T follicular helper cell (primary cell): ENCODE measurements at places on chromosomes 5 and 9.

- DNase-seq = no peak
These were observed 672 bp upstream of the ITGA2 start for GRCh38 chr5:52988335-52989024.

DNA sequence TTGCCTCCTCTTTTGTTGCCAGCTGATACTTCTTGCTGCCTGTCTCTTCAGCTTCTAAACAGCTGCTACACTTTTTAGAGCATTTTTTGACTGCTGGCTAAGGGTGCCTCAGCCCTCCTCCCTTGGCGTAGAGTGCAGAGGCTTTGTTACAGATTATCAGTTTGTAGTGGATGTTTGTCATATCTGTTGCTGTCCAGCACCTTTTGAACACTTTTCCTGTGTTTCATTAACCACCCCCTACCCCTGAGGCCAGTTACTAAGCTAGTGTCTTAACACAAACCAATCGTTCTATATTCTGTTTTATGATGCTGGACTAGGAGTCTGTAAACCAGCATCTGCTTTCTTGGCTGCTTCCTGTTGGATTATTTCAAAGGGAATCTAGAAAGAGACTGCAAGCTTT lies 441.5 kb downstream of the DNAH5 start:
- no peak for DNase-seq

DNA sequence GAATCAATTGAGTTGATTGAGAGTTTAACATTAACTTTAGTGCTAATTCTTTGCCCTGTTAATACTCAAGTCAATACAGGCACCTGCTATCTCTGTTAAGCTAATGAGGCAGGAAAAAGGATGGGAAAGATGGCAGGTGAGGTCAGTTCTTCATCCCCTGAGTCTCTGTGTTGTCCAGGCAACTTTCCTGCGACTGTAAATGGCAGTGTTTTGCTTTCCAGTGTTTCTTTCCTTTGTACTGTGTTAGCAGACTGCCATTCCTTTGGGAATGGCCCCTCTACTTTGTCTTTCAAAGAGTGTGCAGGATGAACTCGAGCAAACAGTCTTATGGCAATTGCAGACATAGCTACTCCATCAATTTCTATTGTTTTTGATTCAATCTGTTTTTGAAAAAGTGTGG lies 202.2 kb upstream of the VLDLR start:
- no peak for DNase-seq

- no peak for DNase-seq
These were observed 59.3 kb downstream of the CAST start for GRCh38 chr5:96721351-96721977.

GRCh38 chr9:101840694-101841188 lies 102.3 kb upstream of the GRIN3A start:
- DNase-seq = no peak

DNA sequence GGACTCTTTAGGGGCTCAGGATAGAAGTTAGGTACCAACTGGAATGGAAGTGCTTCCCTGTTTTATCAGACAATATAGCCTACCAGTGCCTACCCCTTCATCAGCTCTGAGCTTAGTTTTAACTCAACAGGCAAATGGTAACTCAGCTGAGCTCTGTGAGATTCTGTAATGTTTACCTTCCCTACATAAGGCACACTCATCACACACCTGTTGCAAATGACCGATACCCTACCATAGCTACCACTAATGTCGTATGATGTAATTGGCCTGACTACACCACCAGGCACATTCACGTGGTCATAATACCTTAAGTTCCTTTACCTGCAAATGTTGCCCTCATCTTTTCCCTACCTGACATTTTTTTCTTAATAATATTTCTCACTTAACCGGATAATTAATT lies 254.8 kb downstream of the ADGRV1 start:
- DNase-seq = no peak

DNA sequence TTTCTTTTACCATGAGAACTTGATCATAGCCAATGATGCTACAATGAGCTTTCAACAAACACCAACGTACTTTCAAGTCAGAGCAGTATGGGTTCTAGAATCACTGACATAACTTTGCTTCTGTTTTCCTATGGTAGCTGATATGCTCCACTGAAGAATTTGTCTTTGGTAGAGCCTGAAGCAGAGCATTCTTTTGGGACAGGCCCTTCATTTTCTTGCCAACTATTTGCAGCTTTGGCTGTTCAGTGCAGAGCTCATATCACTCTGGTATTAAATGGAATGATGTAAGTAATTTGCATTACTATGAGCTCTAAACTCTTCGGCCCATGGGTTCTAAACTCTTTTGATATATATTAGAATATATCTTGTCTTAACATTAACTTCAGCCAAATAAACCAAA lies 51.8 kb upstream of the APC start:
- DNase-seq = no peak

- DNase-seq = no peak
These were observed 214.7 kb downstream of the IRX2 start for GRCh38 chr5:2536632-2537377.

GRCh38 chr5:99369797-99370593 lies 441.2 kb upstream of the CHD1 start:
- DNase-seq = no peak

DNA sequence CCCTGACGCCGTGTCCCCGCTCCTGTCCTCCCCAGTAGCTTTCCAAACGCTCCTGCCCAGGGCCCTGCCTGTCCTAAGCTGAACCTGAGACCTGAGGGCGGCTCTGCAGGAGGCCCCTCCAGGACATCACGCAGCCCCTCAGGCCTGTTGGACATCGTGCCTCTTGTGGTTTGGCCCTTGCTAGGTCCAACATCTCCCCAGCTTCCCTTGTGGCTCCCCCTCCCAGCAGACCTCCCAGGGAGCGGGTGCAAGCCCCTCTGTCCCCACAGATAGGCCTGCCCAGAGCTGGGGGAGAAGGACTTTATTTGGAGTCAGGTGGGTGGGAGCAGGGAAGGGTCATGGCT lies 4.1 kb downstream of the OBP2B start:
- no peak for DNase-seq

GRCh38 chr5:135306557-135306956 lies 92.5 kb downstream of the MACROH2A1 start:
- DNase-seq = no peak

- no peak for DNase-seq
These were observed 396.6 kb upstream of the ZNF608 start for GRCh38 chr5:125143011-125143410.

GRCh38 chr5:167661605-167662004 lies 629.8 kb upstream of the WWC1 start:
- no peak for DNase-seq

DNA sequence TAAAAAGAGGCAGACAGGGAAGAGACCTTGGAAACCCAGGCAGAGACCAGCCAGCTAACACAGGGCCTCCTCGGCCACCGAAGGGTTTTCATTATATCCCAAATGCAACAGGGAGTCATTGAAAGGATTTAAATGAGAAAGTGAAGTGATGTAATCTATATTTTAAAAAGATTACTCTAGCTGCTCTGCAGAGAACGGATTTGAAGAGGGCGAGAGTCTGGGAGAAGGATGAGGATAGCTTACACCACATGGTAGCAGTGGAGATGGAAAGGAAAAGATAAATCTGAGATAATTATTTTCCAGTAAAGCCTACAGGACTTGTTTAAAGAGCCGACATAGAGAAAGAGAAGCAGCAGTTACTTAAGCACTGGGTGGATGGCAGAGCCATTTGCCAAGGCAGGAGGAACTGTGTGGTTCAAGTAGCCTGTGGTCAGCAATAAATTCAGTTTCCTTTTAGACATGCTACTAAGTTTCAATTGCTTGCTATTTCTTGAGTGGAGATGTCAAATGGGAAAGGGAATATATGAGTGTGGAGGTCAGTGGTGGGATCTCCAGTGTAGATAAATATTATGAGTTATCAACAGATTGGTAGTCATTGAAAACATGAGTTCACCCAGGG lies 9.3 kb downstream of the FBN2 start:
- no peak for DNase-seq

DNA sequence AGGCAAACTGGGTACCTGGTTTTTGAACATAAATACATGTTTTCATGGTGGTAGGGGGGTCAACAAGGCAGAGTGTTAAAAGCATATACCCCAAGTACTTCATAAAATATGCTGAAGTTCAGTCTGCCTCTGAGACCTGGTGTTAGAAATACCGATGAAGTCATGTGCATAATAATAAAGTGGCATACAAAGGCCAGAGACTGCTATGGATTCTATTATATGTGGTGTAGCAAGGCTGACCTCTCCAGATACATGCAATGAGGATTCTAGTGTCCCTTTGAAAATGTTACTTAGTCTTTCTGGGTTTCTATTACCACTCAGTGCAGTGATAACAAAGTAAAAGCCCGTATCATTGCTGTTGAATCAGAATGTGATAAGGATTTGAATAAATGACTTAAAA lies 487.5 kb upstream of the ZNF608 start:
- DNase-seq = no peak

GRCh38 chr9:120921661-120922181 lies 4.9 kb downstream of the TRAF1 start:
- no peak for DNase-seq

DNA sequence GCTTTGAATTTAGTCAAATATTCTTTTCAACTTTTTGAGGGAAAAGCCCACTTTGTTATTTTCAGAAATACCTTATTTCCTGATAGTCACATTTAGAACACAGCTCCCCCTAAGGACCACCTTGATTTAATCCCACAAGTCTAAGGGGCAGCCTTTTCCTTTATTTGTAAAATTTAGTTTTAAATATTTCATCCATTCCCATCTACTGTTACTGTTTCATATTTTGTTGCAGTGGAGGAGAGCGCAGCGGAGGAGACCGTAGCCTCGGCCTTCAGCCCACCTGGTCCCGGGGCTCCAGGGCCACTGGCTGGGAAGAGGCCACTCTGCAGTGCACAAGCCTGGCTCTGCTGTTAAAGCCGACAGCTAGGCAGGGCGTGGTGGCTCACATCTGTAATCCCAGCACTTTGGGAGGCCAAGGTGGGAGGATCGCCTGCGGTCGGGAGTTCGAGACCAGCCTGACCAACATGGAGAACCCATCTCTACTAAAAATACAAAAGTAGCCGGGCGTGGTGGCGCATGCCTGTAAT lies 19.6 kb downstream of the LPCAT1 start:
- no peak for DNase-seq

GRCh38 chr9:112764837-112765236 lies 14.3 kb downstream of the SNX30 start:
- DNase-seq = no peak

- no peak for DNase-seq
These were observed 166.4 kb downstream of the SLF1 start for GRCh38 chr5:94784536-94785505.

- DNase-seq = no peak
These were observed 212.2 kb downstream of the PDZD2 start for GRCh38 chr5:31850981-31851689.

- no peak for DNase-seq
These were observed 9.5 kb downstream of the LPCAT1 start for GRCh38 chr5:1514027-1514818.

DNA sequence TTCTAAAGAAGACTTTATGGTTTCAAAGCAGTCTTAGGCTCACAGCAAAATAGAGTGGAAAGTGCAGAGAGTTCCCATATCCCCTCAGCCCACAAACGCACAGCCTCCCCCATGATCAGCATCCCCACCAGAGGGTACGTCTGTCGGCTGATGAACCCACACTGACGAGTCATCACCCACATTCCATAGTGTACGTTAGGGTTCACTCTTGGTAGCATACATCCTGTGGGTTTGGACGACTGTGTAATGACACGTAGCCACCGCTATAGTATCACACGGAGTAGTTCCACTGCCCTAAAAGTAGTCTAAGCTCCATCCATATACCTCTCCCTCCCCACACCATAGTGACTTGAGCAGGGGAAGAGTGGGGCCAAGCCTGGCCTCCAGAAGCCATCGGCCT lies 135.7 kb upstream of the PHYKPL start:
- no peak for DNase-seq

- no peak for DNase-seq
These were observed 250.6 kb upstream of the DAPK1 start for GRCh38 chr9:87247097-87247496.

DNA sequence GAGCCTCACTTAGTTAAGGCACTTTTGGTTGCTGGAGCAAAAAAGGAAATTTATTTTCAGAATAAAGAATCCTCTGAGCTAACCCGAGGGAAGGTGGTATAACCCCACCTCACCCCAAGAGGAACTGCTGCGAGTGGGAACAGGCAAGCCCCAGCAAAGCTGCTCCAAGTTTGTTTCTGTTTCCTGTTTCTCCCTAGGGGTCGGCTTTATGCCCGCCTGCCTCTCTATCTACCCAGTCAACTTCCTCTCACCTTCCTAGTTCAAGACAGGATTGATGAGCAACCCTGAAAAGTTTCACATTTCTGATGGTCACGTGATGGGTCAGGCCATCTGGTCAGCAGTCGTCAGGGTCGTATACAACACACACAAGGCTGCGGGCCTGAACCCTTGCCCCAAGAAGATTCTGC lies 31.1 kb downstream of the TRIO start:
- DNase-seq = no peak

GRCh38 chr5:34748431-34748830 lies 90.5 kb upstream of the TTC23L start:
- DNase-seq = no peak

DNA sequence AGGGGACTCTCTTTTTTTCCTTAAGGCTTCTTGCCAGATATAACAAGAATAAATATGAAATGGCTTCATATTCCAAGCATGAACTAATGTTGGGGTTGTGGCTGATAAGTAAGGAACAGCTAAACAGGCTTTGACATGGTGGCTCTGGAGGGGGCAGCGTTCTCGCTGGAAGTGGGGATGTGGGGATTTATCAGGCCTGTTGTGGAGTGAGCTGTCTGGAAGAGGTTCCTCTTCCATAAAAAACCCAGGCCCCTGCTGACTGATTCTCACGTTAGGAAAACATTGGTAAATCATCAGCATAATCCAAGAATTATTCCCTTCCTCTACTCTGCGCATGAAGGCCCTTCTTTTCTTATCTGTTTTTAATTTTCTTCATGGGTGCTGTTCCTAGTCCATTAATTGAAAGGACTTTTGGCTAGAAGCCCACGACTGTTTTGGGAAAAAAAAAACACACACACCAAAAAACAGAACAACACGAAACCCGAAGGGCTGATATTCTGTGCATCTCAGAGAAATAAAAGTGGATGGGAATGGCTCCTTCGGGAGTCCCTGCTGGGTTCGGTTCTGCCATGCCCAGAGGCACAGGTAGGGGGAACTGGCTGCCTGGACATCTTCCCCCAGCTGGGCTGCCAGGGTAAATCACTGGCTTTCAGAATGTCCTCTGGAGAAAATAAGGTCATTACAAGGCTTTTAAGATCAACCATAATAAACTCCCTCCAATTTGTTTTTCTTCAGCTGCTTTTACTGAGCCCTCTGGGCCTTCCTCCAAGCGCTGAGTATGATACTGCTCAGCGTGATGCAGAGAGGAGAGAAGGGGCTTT lies 297.0 kb downstream of the SLIT3 start:
- DNase-seq = no peak

- no peak for DNase-seq
These were observed 583 bp upstream of the TJP2 start for GRCh38 chr9:69173497-69173890.
